ENCODE measurements at places on chromosomes 13 and 19.

GRCh38 chr13:37777676-37778075 lies 91.9 kb downstream of the TRPC4 start:
- no peak for DNase-seq

DNA sequence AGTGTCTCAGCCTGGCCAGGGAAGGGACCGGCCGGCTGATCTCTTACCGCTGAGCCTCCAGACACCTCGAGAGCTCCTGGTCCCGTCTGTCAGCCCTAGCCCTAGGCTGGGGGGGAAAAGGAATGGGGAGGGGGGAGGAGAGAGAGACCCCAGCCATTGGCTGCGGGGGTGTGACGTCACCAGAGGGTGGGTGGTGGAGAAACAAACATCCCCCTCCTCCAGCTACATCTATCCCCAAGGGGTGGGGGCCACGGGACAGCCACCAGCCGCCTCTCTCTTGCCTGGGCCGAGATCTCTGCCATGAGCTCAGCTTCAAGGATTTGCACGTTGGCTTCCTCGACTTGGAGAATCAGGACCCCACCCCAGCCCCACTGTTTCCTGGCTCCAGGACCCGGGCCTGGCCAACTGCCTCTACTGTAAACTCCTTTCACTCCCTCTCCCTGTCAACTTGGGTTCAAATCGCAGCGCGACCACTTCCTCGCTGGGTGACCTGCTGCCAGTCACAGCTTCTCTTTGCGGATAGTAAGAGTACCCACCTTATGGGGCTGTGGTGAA lies at the start of gene PRX:
TSS of gene PRX (minus strand) at position 88 of the 555 bp plus-strand sequence. CDS start 5,446 bp downstream, outside the sequence.
- no peak for DNase-seq

GRCh38 chr19:7516333-7516732 lies 430 bp downstream of the ZNF358 start:
- DNase-seq = no peak

- DNase-seq = no peak
Observed at GRCh38 chr13:109720758-109721184, 65.6 kb downstream of the IRS2 start.

GRCh38 chr13:37475151-37475550 lies 123.4 kb downstream of the POSTN start:
- no peak for DNase-seq

- no peak for DNase-seq
Observed at GRCh38 chr19:30235946-30236345, 136.2 kb upstream of the ZNF536 start.

DNA sequence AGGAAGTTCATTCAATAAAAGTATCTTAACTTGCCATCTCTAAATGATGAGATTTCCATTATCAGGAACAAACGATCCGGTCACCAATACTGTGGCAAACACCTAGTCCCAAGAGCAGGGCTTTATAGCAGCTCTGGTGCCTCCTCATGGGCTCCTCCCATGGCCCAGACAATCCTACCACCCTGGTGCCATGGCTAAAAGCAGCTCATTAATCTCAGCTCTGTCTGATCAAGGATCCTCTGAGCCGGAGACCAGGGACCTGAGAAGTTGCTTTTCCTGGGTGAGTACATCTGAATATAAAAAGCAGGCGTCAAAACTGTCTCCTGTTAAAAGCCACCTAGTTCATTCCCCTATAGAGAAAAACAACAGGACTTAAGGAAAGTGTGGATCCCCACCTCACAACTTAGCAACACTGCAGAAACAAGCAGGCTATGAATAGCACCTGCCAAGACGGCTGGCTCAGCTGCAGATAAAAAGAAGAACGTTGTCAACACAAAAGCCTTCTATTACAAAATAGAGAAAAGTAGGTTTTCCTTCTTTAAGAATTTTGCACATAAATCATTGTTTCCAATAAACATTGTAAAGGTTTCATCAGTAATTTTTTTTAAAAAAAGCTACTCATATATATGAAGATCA lies 30.3 kb downstream of the TSHZ3 start:
- no peak for DNase-seq

DNA sequence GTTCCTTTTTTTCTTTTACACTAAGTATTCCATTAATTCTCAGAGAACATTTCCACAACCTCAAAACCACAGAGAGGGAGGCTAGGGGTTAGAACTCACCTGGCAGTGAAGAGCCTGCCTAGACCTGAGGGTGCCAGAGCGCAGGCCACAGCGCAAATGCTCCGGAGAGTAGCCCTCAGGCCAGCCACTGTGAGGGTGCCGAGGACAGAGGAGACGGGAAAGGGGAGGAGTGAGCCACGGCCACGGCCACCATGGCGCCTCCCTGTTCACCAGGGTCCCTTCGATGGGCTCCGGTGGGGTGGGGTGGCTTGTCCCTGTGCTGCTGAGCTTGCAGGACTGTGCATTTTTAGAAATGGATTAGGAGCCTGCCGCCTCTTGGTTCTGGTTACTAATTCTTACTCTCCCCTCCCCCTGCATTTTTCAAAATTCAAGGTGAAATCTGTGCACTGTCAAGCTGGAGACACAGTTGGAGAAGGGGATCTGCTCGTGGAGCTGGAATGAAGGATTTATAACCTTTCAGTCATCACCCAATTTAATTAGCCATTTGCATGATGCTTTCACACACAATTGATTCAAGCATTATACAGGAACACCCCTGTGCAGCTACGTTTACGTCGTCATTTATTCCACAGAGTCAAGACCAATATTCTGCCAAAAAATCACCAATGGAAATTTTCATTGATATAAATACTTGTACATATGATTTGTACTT lies 58.8 kb downstream of the GGACT start:
- DNase-seq = no peak

GRCh38 chr13:109941951-109942350 lies 155.6 kb upstream of the IRS2 start:
- no peak for DNase-seq

- DNase-seq = peak; percentile 17
Observed at GRCh38 chr19:16714702-16715287, 4.9 kb upstream of the NWD1 start.

DNA sequence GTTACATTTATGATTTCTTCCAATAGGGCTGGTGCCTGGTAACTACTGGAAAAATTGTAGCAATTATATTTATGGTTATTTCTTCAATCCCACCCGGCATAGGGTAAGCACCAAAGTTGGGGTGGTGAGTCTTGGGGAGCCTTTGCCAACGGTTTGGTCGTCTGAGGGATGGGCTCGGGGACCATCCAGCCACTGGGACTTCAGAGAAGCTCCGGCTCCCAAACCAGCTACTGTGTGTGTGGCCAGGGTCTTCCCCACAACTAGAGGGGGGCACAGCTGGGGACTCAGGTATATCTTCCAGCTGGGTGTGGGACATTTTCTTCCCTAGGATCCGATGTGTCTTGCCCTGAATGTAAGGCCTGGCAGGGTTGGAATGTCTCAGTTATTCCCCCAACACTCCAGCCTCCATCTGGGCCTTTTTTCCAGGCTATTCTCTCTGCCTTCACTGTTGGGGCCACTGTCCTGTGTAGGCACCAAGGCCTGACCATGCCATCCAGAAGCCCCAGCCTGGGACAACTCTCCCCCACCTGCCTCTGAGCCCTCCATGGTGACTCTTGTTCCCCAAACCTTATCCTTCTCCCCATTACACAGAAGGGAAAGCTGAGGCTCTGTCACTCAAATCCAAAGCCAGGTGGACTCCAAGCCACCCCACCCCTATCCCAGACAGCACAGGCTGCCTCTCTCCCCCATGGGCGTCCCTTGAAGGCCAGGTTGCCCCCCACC lies 1.1 kb upstream of the IFI30 start:
- no peak for DNase-seq

DNA sequence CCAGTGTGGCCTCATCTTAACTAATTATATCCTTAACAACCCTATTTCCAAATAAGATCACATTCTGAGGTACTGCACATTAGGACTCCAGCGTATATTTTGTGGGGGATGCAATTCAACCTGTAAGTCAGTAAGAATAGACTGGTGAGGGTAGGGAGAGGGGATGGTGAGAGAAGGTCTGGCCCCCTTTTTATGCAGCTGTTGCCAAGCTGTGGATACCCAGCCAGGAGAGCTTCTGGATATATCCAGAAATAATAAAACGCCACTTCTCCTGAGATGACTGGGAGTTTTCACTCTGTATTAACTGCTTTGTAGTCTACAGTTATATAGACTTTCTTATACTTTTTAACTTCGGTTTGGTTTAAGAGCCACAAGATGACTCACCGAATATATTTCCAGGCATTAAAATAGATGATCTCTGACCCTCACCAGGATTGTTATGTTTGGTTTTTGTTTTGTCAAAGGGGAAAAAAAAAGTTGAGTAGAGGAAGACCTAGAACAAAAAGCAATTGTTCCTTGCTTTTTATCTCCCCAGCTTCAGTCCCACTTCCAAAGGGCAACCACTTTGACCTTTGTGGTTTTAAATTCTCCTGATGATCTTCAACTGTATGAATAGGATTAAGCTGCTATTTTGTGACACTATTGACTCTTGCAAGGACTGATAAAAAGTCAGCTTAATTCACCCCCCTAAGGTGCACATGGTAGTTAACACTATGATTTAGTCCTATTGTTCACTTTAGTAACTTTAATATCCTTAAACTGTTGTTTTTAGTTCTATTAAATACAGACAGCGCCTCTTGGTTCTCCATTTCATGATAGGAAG lies 3.1 kb upstream of the NEK3 start:
- no peak for DNase-seq

DNA sequence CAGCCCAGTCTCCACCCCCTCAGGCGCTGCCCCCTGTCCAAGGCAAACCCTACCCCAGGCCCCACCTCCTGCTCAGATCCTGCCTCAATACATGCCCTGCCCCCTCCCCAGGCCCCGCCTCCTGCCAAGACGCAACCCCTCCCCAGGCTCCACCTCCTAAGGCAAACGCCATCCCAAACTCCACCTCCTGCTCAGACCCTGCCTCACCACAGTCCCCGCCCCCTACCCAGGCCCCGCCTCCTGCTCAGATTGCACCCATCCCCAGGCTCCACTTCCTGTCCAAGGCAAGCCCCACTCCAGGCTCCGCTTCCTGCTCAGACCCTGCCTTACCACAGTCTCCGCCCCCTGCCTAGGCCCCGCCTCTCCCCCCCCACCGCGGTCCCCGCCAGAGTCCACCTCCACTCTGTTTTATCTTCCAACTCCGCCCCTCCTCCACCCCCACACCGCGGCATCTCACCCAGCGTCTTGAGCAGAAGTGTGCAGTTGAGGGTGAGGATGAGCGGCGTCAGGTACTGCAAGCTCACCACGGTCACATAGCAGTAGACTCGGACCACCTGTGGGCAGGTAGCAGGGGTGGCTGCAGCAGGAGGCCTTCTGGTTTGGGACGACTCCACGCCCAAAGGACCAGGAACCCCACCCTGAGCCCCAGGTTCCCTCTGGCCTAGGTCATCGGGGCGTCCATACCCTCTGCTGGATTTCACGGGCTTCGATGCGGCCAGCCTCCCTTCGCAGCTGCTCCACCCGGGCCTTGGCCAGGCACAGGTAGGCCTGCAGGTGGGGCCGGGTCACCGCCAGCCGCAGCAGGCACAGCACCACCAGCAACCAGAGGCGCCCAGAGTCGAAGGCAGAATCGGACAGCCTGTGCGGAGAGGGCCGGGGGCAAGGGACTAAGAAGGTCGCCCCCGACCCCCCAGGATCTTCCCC lies 17.7 kb downstream of the TMEM161A start:
- peak; percentile 49 for DNase-seq

DNA sequence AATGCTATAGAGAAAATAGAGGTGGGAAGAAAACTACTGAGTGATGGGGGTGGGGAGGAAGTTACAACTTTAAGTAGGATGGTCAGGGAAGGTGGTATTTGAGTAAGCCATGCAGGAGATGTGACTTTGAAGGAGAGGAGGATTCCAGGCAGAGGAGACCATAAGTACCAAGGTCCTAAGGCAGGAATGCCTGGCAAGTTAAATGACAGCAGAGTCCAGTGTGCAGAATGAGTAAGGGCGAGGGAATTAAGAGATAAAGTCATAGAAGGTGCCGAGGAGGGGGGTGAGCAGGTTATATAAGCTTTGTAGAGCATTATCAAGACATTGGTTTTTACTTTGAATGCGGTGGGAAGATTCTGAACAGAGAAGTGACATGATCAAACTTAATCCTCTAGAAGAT lies 43.2 kb upstream of the WDFY2 start:
- no peak for DNase-seq

DNA sequence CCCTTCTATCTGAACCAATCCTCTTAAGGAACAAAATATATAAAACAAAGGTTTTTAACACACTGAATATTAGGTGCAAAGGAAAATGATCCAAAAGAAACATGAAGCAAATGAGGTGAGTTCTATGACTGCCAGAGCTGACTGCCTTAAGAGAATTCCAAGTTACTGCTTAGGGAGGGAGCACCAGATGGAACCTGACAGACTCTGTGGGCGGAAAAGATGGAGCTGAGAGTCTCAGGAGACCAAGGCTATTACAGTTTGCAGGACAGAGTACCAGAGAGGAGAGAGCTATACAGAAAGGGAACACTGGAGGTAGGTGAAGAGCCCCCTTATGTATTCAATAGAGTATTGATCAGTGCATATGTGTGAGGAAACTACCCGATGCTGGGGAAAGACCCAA lies 87.2 kb downstream of the B3GLCT start:
- DNase-seq = no peak

- peak; percentile 48 for DNase-seq
Observed at GRCh38 chr13:95536632-95537241, 15.8 kb upstream of the CLDN10 start.

- DNase-seq = peak; percentile 62
Observed at GRCh38 chr19:18832306-18833140, 764 bp downstream of the UPF1 start.

- DNase-seq = no peak
Observed at GRCh38 chr19:55044771-55045716, 7.0 kb upstream of the GP6 start.

DNA sequence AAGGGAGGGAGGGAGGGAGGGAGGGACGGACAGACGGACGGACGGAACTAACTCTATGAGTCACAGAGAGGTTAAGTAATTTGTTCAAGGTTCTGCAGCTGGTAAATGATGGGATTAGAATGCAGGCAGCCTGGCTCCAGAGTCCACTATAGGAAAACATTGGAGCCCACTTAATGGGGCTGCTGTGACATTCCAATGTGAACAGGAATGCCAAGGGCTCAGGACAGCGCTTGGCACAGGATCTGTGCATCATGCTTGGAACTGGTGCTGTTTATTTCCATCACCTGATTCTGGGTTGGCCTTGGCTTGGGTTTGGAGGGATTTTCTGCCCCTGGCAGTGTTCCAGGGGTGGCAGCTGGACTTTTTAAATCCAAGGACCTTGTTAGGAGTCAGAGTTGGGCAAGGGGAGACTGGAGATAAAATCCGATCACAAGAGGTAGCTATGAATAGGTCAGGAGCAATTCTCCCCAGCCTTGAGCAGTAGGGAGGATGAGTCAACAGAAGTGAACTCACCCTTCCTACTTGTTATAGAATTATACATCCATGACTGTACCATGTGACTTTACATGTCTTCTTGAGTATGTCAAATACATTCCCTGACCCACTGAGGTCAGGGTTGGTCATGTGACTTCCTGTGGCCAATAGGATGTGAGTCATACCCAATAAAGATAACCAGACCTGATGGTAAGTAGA lies 7.8 kb upstream of the HIF3A start:
- peak; percentile 96 for DNase-seq

- DNase-seq = no peak
Observed at GRCh38 chr19:22617614-22618320, 16.4 kb upstream of the ZNF492 start.

Measured in RKO (cell line).